ENCODE measurements at places on chromosomes 2 and 18.

- no peak for DNase-seq
Observed at GRCh38 chr2:215002500-215002899, 135.9 kb downstream of the ABCA12 start.

DNA sequence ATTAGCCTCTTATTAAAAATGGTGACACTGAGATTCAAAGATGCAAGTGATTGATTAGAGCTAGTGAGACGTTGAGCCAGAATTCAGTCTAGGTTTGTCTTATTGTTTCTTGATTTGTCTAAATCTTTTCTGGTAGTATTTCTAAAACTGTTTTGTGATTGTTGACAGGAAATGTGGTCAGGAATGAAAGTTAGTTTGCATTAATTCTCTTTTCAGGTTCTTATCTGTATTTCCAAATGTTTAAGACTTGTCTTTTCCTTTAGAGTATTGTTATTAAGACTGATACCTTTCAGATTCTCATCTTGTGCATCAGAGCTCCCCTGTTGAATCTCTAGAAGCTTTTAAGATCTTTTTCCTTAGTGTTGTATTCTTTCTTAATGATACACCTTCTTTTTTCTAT is 89.3 kb downstream of the MBD5 start:
- no peak for DNase-seq

- DNase-seq, result no peak
Observed at GRCh38 chr2:66470199-66470598, 35.3 kb downstream of the MEIS1 start.

DNA sequence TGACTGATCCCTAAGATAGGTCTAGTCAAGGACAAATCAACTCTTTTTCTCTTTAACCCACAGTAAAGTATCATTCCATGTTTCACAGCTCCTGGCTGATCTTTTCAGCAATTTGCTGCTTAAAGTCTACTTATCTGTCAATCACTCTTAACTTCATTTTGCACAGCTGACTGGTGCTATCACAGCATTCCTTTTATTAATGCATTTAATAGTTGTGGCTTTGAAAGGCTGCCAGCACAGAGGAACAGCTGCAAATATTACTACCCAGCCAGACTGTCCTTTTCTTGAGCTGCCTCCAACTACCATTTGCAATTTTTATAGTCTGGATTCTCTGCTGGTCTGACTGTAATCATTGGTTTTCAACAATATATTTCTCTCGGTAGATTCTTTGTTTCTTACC is 303.5 kb downstream of the STK39 start:
- DNase-seq, result no peak

- DNase-seq, result no peak
Observed at GRCh38 chr18:36903215-36903928, 74.4 kb downstream of the KIAA1328 start.

DNA sequence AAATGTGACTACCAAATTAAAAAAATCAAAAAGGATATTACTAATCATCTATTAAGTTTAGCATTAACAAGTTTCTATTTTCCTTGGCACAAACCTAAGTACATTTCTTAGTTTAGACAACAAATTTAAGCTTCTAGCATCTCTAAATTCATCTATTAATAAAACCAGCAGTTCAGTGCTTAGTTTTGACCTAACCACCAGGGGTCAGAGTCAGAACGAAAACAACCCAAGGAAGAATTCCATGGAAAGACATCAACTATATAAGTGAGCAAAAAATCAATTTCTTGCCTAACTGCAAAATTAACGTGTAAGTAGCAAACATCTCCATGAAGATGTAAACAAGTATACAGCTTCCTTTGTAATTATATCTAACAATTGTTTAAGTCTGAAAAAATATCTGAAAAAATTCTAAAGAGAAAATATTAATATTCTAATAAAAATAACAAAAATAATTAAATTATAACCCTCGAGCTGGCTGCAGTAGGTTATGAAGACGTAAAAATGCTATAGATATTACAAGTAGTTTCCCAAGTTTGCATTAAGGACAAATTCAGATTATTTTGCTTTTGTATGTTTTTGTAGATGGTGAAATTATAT is 83.7 kb downstream of the CERKL start:
- DNase-seq, result no peak

GRCh38 chr18:4455113-4455811 is at the start of gene DLGAP1:
TSS of gene DLGAP1 (minus strand) at chr18:4455307.
- no peak for DNase-seq

GRCh38 chr2:68537809-68538208 is 70.4 kb downstream of the APLF start:
- no peak for DNase-seq

DNA sequence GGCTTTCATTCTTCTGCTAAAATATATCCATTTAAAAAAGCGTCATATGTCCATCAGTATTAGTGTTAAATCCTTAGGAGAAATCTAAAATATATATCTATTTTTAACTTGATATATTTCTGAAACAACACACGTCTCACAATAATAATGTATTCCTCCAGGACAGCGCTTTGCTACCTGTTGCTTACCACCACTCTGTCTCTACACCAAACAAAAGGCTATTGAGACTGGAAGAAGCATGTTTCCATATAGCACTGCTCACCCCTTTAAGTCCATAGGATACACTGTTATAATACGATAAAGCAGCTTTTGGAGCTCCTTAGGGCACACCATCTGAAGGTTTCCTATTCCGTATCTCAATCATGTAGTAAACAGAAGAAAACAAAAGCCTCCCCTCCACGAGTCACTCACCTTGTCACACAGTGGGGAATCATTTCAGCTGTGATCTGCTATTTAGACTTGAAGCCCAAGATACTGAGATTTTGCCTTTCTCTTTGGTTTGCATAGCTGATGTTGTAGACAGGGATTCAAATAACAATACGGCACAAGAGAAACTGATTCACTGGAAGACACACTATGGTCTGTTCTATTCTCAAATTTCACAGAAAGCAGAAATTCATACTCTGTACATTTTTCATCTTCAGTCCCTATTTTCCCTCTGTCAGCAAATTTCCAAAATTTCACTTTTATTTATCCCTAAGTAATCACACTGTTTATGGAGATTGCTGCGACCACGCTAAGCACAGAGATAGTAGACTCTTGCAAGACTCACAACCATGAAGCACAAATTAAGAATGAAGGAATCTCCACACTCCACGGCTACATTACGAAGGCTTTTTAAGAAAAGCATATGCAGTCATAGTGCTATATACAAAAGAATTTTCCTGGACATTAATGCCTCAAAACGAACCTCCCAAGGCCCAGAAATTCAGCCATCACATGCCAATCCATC is 187.1 kb downstream of the TCF4 start:
- no peak for DNase-seq

GRCh38 chr18:58218117-58218516 is 174.1 kb downstream of the NEDD4L start:
- DNase-seq, result no peak

DNA sequence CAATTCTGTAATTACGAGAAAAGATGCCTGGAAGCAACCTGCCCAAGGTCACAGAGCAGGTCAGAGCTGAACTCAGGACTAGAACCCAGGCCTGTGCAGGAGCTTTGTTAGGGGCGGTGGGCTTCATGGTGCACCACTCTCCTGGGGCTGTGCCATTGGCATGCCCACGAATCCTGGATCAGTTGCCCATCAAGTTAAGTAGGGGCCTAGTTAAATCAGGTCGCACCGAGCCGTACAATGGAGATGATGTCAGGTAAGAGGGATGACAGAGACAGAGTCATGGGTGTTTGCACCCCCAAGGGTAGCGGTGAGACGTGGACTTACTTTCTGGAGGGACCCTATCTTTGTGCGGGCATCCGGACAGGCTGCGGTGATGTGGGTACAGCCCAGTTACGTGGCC is 172.6 kb upstream of the PXDN start:
- no peak for DNase-seq

DNA sequence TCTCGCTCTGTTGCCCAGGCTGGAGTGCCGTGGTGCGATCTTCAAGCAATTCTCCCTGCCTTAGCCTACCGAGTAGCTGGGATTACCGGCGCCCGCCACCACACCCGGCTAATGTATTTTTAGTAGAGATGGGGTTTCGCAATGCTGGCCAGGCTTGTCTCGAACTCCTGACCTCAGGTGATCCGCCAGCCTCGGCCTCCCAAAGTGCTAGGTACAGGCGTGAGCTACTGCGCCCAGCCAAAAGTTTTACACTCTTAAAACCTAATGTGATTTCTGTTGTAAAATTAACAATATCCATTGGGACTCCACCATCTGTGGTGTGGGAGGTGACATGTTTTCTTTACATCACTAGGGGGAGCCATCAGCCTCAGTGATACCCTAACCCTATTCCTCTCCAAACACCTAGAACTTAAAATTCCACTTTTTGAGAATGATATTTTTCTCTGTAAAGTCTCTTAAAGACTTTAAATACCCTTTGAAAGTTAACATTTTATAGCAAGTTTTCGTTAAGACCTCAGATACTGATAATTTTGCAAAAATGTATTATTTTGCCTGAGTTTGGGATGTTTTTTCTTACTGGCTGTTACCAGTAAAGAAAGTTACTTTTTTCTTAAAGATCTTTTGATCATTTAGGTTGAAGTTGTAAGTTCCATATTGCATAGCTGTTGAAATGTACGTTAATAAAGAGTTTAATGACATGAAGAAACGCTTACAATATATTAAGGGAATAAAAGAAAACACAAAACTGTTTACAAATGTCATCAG is 11.6 kb upstream of the EIF2AK2 start:
- DNase-seq, result no peak

DNA sequence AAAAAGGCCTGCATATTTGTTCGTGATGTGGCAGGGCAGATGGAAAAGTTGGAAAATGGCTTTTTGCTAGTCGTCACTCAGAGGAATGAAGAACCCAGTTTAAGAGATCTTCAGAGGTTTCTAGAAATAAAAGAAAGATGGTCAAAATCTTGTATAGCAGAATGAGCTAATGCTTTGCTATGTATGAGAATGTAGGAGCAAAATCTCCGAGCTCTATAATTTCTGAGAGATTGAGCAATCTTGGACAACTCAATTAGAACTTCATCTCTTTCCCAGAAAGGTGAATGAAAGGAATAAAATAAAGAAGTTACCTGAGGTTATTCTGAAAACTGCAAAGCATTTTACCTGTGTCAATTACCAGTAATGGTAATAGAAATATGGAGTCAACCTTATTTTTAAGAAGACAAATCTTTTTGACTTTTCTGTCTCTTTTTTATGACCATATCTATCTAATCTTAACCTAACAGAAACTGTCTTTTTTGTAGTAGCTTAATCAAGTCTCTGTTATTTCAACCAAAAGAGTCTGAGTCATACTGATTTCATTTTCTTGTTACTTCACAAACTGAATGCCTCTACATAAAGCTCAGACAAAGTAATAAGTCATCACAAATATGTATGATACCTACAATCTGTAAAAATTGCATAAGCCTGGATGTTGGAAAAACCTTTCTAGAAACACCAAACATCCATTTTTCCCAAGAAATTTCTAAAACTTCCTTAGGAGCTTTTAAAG is 32.5 kb downstream of the CCDC68 start:
- no peak for DNase-seq

GRCh38 chr2:30677231-30677630 is 130.0 kb downstream of the CAPN13 start:
- DNase-seq, result no peak

GRCh38 chr2:110863726-110864125 is 131.4 kb downstream of the ACOXL start:
- DNase-seq, result no peak

- no peak for DNase-seq
Observed at GRCh38 chr2:16247326-16248122, 307.2 kb downstream of the MYCN start.

DNA sequence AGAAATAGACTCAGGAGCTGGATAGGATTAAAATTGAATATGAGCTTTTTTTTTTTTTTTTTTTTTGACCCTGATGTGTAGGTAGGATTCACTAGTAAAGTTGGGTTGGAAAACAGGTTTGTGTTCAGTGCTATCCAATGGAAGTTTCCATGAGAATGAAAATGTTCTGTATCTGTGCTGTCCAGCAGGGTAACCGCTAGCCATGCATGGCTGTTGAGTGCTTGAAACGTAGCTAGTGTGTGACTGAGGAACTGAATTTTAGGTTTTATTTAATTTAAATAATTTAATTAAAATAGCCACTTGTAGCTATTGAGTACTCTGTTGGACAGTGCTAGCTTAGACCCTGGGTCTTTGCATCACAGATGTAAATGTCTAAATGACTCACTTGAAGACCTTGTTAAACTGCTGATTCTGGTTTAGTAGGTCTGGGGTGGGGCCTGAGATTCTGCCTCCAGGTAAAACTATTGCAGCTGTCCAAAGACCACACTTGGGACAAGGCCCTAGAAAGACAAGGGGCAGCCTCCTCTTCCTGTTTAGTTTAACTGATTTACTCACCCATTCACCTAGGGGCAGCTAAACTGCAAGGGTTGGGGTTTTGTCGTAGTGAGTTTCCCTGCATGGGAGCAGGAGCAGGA is 84.7 kb upstream of the STON1 start:
- no peak for DNase-seq

- no peak for DNase-seq
Observed at GRCh38 chr2:200483729-200484198, 26.1 kb downstream of the KCTD18 start.

DNA sequence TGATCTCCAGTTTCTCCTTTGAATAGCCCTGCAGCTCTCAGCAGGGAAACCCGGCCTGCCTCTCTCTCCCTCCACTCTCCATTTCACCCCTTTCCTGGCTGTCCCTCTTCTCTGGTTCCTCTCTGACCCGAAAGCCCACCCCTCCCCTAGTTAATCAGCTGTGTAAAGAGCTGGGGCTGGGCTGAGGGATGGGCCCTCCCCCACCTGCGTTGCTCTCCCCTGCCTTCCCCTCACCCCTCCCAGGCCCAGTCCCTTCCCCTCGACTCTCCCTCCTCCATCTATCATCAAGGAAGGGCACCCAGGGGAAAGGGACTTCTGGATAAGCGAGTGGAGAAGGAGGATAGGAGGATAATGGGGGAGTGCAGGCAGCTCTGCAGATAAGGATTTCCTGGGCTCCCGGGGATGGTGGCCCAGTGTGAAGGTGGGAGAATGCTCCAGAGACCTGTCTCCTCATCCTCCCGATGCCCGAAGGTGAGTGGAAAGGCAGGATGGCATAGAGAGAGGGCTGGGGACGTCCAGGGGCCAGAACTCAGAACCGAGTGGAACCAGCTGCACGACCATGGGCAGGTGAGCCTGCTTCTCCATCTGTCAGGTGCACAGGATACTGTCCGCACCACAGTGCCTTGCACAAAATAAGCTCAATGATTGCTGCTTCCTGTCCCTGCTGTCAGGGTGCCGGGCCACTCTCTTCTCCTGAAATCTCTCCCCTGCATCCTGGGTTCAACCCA is 12.0 kb downstream of the SLC30A3 start:
- DNase-seq, result no peak

All from stimulated activated CD8-positive, alpha-beta memory T cell treated with anti-CD3 and anti-CD28 coated beads, Interleukin-7, amount 100 ng/mL, for 1 hour (primary cell).